ENCODE measurements at places on chromosomes 7 and 10. TPM values are rescaled to one million over a fixed set of nuclear protein-coding genes. Genes with fewer than 3 reads are reported as not detected.

The CAMK1D gene
- 20.7 TPM for total RNA-seq

The GARIN1A gene
- 1.8 TPM for total RNA-seq

The FUOM gene
- total RNA-seq = 13.8 TPM

The LRRD1 gene
- total RNA-seq = 0.19 TPM

The SLC18A2 gene
- 0.05 TPM for total RNA-seq

The RET gene
- 0.24 TPM for total RNA-seq

The FHIP2A gene
- total RNA-seq = 22.8 TPM

The SKIDA1 gene
- total RNA-seq = 0.95 TPM

The NSUN6 gene
- total RNA-seq = 25.4 TPM

The RBM20 gene
- not detected for total RNA-seq

The ACTA2 gene
- total RNA-seq = 14.6 TPM

The PRR15 gene
- total RNA-seq = not detected

The LIPJ gene
- not detected for total RNA-seq

The PGAM2 gene
- total RNA-seq = 2.4 TPM

The MPP7 gene
- total RNA-seq = 2.9 TPM

The SPDYE5 gene
- total RNA-seq = not detected

The AKR1D1 gene
- not detected for total RNA-seq

The PAPSS2 gene
- 0.66 TPM for total RNA-seq

The CRYGN gene
- total RNA-seq = not detected

The POLD2 gene
- 114 TPM for total RNA-seq

The PLOD3 gene
- total RNA-seq = 55.6 TPM

The ZNF467 gene
- not detected for total RNA-seq

The CRPPA gene
- total RNA-seq = 0.65 TPM

The C7orf57 gene
- total RNA-seq = 0.32 TPM

The EPHB6 gene
- 14.9 TPM for total RNA-seq

The LMTK2 gene
- 15.8 TPM for total RNA-seq

The NEUROG3 gene
- 0.78 TPM for total RNA-seq

The CADPS2 gene
- total RNA-seq = not detected

The FOXI2 gene
- not detected for total RNA-seq

The MMD2 gene
- not detected for total RNA-seq

The UPK3BL2 gene
- total RNA-seq = 21.4 TPM

The WIPF3 gene
- not detected for total RNA-seq

The SPDYE2 gene
- not detected for total RNA-seq

The INSYN2A gene
- not detected for total RNA-seq

The IKZF1 gene
- 253 TPM for total RNA-seq

The SPAG6 gene
- total RNA-seq = not detected

The ECHDC3 gene
- total RNA-seq = 1.5 TPM

The ZNF316 gene
- 19.6 TPM for total RNA-seq

The CPA2 gene
- not detected for total RNA-seq

The KCP gene
- total RNA-seq = 1.0 TPM

The WNT16 gene
- not detected for total RNA-seq

The AEBP1 gene
- 1.2 TPM for total RNA-seq
